ENCODE measurements at places on chromosomes 2 and 18. TPM values are rescaled to one million over a fixed set of nuclear protein-coding genes. Genes with fewer than 3 reads are reported as not detected.

DNA sequence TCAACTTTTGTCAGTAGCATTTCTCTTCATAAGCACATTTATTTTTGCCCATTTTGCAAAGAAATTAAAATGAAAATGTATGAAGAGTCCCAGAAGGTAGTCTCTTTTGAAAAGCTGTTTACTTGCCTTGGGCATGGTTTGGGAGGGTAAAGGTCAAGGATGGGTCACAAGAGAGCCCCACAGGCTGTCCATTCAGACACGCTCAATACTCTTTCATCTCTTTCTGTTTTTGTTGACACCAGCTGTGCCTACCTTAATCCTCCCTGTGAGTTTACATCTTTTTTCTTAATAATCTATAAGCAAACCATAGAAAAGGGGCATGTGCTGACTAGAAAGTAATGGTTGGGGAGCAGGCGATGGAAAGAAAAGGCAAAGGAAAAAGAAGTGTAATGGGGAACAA, 49.6 kb upstream of the KLF7 start:
- DNase-seq = no peak

GRCh38 chr2:100632037-100632436, 69.2 kb downstream of the PDCL3 start:
- no peak for DNase-seq

GRCh38 chr2:148725564-148725963, 81.0 kb downstream of the EPC2 start:
- no peak for DNase-seq

The BCL11A gene
- total RNA-seq = not detected

GRCh38 chr18:62578980-62579511, 56.2 kb downstream of the ZCCHC2 start:
- DNase-seq = no peak

DNA sequence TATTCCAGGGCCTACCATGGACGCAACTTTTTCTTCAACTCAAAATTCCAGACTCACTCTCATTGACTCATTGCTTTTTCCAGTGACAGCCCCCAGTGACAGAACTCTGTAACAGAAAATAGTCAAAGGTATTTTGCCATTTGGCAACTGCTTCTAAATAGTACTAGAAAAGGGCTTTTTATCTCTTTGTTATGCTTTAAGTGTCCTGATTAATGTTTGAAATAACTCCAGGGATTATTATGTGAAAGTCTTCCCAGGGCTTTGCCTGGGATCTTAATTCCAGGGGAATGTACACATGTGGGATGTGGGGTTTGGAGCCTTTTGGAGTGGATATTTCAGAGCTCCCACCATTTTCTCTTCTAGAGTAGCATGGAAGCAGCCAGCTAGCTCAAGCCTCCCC, 198.8 kb downstream of the KCNS3 start:
- DNase-seq = no peak

- DNase-seq = no peak
These were observed 398.0 kb upstream of the CDH20 start for GRCh38 chr18:60935041-60935910.

GRCh38 chr18:25651553-25651952, 299.6 kb upstream of the ZNF521 start:
- DNase-seq = no peak

DNA sequence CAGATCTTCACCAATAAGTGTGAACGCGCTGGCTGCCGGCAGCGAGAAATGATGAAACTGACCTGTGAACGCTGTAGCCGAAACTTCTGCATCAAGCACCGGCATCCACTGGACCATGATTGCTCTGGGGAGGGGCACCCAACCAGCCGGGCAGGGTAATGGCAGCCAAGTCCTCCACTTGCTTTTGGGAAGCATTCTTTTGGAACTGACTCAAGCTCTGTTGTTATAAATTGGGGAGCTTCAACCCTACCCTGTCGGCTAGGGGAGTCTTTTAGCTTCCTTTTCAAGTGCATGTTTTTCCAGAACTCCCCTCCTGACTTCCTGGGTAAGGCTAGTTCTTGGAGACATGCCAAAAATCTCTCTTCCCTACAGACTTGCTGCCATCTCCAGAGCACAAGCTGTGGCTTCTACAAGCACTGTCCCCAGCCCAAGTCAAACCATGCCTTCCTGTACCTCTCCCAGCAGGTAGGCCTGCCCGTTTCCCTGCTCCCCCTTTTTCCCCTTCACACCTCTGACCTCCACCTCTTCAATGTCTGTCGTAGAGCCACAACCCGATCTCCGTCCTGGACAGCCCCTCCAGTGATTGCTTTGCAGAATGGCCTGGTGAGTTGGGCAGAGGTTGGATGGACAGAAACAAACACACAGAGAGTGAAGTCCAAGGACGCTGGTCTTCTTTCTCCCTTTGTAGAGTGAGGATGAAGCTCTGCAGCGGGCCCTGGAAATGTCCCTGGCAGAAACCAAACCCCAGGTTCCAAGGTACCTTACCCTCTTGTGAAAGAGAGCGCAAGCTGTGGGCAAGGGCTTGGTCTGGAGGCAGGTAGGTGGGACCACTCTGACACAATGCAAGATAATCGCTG, 1.5 kb downstream of the ZFAND2B start:
- DNase-seq = no peak

The TRPM8 gene
- not detected for total RNA-seq

DNA sequence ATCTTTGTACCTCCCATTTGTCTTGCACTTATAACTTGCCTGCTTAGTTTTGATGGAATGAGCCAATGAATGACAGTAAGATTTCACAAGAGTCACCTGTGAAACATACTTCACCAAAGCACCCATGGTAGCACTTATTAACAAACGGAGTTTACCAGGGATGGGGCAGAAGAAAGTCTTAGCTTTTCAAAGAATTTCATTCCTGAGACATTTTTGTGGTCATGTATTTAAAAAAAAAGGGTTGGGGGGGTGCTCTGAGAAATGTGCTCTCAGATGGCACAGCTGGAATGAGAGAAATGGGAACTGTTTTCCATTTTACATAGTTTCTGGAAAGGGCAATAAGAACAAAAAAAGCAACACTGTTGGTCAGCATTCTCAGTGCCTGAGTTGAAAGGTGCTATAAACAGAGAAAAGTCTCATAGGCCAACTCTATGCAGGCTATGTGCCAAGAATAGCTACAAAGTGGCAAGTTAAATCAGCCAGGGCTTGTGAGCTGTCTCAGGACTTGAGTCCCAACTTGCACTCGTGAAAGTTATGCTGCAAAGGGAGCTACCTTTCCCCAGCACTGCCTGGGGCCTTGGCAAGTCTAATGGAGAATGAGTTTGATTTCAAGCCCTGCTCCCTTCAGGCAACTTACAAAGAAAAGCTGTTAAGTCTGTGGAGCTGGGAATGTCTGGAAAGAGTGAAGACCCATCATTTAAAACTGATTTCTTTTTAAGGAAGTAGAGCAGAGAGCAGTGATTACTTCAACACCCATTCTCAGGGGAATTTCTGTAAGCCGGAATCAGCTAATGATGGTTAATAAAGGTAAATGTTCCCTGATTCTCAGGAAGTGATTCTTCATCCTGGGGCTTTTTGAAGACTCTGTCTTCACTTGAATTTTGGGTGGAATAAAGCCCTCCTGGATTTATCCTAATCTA, 170.6 kb downstream of the SLC8A1 start:
- DNase-seq = no peak

- DNase-seq = no peak
These were observed 105.7 kb downstream of the CDH2 start for GRCh38 chr18:28071199-28071598.

- no peak for DNase-seq
These were observed 551.3 kb upstream of the RAB6C start for GRCh38 chr2:129428086-129428660.

The NT5C1B gene
- total RNA-seq = not detected

The NAT8 gene
- not detected for total RNA-seq

DNA sequence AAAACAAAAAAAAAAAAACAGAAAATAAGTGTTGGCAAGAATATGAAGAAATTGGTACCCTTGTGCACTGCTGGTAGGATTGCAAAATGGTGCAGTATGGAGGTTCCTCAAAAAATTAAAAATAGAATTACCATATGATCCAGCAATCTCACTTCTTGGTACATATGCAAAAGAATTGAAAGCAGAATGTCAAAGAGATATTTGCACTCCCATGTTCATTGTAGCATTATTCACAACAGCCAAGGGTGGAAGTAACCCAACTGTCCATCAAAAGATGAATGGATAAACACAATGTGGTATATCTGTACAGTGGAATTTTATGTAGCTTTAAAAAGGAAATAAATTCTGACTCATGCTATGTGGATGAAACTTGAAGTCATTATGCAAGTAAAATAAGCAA, 72.8 kb upstream of the POU3F3 start:
- no peak for DNase-seq

DNA sequence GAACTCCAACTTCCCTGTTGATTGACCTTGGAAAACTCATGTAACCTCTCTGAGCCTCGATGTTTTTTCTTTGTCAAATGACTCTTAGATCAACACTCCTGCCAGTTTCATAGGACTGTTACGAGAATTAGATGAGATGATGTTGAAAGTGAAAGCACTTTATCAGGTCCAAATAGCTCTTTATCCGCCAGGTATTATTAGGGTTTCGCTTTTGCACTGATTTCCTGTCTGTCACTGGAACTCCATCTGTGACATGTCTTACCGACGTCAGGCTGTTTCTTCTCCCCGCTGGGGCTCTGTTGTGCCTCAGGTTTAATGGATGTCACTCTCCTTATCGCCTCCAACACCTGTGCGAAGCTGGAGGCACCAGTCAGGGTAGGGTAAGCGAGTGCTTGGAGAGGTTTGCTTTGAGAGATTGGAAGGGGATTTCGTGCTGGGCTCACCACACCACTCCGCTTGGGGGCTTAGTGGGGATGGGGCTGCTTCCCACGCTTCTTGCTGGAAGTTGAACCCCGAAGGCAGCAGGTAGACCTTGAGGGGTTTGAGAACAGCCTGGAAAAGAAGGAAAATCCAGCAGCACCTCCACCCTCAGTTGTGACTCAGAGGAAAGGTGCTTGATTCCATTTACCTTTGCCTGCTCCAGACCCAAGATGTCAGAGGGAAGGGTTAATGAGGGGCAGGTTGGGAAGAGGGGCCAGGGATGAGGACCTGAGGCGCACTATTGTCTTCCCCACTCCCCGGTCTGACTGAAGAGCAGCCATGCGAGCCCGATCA, 4.3 kb downstream of the GAD1 start:
- DNase-seq = no peak

The HOXD12 gene
- not detected for total RNA-seq

DNA sequence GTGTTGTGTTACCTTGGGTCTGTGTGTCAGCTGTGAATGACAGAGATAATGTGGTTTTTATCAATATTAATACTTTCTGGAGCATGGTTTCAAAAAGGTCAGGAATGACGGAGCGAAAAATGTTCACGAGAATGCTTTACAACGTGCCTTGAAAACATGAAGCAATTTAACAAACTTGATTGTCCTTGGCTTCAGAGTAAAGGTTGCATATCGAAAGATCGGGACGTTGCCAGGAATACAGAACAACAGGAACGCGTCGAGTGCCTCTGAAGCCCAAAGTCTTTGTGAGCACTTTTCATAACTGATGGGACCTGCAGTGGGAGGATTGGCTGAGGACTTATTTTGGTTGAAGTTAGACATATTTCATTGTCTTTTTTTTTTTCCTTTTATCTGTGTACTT, 206.1 kb downstream of the ZNF407 start:
- DNase-seq = no peak

DNA sequence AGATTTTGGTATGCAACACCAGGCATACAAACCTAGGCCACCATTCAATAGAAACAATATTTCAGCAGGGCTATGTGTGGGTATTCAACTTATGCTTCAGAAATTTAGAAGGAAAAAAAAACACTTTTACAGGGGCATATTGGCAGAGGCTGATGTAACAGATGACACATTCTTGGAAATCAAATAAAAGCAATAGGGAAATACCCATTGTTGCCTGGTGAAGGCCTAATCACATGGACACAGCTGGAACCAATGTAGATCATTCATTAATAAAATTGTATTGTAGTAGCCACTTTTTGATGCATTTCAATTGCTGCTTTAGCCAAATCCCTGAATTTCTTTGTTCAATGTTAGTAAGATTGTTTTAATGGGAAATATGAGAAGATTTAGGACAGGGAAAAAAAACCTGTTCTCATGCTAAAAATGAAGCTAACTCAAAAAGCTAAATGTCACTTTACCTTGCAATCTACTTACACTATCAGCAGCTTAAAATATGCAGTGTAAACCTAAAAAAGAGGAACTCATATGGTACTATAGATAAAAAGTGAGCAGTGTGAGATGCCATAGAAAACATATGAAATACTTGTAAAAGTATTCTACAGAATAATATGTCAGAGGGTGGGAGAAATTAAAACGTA, 289.4 kb downstream of the ZEB2 start:
- DNase-seq = no peak

Data from activated CD4-positive, alpha-beta memory T cell treated with anti-CD3 and anti-CD28 coated beads, Interleukin-2, amount 10 ng/mL, durations not matched to agents 7 days and 5 days (primary cell).